Activated T-helper 1 cell treated with anti-CD3 and anti-CD28 coated beads, Interleukin-2, amount 50 U/mL, for 16 hours (primary cell): ENCODE measurements at places on chromosomes 6 and 20.

GRCh38 chr6:69456086-69456485 is 340.7 kb downstream of the LMBRD1 start:
- DNase-seq: no peak

GRCh38 chr20:60960500-60960899 is 291.6 kb upstream of the CDH4 start:
- no peak for DNase-seq

DNA sequence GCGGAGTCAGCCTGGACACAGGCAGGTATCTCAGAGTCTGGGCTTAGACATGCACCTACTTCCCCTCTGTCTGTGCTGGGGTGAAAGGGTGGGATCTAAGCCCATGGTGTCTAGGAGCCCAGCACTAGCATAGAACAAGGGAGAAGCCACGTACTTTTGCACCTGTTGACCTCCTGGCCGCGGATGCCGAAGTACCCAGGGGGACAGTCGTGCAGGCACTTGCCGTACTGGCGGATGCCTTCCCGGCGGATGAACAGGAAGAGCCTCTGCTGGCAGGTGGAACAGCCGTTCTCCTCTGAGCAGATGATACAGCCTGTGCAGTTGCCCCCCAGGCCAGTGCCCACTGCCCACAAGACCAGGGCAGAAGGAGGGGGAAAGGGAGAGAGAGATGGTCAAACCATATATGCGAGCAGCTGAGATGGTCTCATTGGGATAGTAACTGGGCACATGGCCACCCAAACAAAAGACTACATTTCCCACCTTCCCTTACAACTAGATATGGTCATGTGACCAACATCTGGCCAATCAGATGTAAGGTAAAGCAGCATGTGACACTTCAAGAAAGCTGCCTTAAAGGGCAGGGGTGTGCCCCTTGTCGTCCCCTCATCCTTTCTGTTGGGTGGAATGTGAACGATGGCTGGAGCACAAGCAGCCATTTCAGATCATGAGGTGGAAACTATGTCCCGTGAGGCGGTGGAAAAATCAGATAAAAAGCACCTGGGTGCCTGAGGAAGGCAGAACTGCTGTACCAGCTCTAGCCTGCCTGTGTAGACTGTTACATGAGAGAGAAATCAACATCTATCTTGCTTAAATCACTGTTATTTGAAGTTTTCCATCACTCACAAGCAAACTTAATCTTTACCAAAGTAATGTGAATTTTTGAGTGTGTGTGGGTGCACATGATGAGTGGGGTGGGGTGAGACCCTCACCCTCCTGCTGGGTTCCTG is 34.0 kb downstream of the RSPO4 start:
- DNase-seq: no peak

DNA sequence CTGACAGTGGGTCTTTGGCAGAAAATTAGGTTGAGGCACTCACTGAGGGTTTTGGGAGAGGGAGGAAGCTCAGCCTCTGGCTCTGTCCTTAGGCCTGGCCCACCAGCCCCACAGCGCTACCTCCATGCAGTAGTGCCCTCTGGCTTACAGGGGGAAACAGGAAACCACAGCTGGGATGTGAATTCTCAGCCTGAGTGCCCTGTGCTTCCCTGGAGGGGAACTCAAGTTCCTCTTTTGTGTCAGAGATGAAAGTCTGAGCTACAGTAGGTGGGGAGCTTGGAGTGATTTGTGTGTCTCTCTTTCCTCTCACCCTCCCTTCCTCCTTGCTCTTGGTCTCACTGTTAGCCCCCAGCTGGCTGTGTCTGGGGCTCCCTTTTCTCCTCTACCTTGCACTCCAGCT is 48.2 kb upstream of the BLCAP start:
- no peak for DNase-seq

DNA sequence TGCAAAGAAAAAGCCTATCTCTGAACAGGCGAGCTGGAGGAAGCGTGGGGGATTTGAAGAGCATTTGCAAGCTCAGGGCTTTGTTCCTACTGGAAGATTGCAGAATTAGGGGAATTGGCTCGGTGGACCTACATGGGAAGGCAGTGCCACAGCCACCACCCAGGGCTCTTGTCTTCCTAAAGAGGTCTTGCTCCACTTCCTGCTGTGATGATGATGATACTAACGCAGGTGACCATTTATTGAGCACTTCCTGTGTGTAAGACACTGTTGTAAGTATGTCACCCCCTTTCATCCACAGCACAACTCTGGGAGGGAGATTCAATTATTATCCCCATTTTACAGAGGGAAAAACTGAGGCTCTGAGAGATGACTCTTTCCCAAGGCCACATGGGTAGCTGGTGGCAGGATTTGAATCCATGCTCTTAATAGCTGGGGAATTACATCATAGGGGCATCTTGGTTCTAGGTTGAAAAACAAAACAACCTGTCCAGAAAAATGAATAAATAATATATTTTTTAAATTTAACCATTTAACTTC is 41.2 kb downstream of the BMP7 start:
- no peak for DNase-seq

GRCh38 chr6:36599791-36600209 is 5.6 kb downstream of the SRSF3 start:
- peak; percentile 18 for DNase-seq

GRCh38 chr20:44219170-44219730 is 8.7 kb upstream of the OSER1 start:
- no peak for DNase-seq

GRCh38 chr20:10111139-10111958 is 76.6 kb downstream of the ANKEF1 start:
- DNase-seq: no peak

DNA sequence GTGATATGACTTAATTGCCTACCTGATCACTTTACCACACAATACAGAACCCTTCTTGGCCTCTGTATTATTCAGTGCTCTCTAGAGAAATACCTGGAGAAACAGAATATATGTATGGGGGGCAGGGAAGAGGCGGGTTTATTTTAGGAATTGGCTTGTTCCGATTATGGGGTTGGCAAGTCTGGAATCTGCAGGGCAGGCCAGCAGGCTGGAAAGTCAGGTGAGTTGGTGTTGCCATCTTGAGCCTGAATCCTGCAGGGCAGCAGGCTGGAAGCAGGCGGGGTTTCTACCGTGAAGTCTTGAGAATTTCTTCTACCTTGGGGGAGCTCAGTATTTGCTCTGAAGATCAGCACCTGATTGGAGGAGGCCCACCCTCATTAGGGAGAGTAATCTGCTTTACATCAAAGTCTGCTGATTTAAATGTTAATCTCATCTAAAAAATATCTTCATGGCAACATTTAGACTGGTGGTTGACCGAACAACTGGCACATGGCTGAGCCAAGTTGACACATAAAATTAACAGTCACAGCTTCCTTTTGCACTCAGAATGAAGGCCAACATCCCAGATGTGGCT is 193.9 kb downstream of the ZDHHC14 start:
- no peak for DNase-seq

DNA sequence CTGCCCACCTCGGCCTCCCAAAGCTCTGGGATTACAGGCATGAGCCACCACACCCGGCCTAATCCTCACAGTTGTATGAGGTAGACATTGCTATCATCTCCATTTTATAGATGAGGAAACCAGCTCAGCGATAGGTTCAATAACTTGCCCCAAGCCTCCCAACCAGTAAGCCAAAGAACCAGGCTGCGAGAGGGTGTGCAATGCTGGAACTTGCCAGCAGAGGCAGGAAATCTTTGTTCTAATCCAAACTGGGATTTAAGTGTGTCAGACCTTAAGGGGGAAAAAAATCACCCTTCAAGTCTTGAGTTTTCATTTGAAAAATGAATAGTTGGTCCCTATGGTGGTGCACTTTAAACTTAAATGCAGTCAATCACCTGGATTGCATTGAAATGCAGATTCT is 20.1 kb upstream of the RNGTT start:
- no peak for DNase-seq

DNA sequence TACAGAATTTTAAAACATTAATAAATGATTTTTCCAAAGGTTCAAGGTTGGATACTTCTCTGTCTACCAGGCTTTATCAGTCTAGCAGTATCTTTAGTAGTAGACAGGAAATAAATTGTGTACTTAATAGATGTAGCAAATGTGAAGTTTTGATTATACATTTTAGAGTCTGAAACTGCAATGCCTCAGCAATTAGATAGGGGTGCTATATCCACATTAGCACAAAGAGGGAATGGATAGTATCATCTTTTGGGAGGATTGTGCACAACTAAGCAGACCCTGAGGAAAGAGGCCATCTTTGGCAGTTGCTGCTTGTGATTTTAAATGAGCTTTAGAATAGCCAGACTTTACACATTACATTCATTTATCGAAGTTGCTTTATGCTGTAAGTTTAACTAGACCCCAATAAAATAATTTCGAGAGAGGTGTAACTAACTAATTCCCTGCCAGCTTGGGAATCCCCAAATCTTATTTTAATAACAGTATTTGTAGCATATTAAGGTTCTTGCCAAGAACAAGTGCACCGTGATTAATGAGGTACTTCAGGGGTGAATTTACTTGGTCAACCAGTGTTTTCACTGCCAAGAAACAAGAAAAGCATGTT is 2.8 kb downstream of the KCNQ5 start:
- no peak for DNase-seq

DNA sequence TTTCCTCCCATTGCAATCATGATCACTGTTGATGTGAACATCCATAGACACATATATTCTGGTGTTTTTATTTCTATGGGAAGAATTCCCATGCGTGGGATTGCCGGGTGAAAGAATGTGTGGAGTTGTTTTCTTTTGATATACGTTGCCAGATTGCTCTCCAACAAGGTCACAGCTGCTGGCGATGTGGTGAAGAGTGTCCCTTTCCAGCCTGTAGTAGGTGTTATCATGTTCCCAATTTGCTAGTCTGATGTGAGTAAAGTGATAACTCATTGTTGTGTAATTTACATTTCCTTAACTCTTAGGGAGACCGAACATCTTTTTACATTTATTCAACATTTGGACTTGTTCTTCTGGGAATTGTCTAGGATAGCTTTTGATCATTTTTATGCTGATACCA is 14.5 kb upstream of the ELMO2 start:
- no peak for DNase-seq

DNA sequence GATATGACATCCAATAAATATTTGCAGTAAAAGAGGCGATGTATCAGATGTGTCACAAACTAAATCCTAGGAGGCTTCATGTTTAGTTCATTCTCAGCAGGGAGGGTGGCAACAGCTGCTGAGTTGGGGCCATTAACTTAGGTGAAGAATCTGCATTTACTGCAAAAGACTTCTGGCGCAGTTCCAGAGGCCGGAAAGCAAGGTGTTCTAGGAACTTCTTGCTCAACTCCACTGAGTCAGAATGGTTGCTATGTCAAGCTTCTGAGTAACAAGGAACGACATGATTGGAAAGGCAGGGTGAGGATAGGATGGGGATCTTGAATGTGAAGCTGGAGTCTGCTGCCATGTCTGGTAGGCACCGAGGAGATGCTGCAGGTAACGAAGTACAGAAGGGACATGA is 11.7 kb downstream of the ADNP start:
- DNase-seq: no peak
